ENCODE measurements at places on chromosomes 2 and 18.

- no peak for DNase-seq
These were observed 48.1 kb downstream of the PARD6G start for GRCh38 chr18:80198994-80199748.

DNA sequence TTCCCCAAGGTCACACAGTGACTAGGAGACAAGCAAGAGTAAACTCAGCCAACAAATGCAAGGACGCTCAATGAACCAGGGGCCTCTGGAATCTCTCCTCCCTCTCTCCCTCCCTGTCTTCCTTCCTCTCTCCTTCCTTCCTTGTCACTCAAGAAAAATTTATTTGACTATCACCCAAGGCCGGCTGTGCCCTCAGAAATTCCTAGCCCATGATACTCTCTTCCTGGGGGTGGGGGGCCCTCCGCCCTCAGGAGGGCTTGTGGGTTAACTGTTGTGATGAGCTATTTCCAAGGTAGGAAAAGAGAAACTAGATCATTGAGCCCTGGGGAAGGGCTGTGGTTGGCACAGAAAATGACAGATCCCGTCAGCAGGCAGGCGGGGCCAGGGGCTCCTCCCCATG, 21.7 kb downstream of the INHBB start:
- DNase-seq: no peak

DNA sequence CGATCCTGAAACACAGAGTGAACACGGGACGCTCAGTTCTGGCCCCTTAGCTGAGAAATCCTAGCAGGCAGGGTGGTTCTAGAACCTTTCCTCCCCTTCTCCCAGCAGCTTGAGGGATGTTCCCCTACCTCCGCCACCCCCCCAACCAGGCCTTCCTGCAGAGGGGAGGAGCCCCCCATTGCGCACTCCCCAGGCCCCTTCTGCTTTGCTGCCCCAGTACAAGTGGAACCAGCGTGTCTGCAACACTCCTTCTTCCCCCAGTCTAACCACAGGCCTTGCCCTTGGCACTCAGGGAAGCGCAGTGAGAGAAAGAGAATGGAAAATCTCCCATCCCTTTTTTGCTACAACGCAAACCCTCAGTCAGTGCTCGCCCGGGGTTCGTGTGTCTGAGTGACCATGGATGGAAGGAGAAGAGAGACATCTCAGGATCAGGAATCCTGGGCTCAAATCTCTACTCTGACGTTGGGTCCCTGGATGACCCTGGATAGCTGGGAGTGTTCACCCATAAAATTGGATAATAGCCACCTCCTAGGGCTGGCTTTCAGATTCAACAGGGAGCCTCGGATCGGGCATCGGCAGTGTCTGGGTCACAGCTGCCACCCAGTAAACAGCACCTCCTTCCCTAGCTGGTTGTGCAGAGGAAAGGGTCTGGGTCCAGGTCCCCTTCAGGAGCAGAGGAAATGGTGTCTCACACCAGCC, 3.7 kb downstream of the NPPC start:
- DNase-seq: no peak

DNA sequence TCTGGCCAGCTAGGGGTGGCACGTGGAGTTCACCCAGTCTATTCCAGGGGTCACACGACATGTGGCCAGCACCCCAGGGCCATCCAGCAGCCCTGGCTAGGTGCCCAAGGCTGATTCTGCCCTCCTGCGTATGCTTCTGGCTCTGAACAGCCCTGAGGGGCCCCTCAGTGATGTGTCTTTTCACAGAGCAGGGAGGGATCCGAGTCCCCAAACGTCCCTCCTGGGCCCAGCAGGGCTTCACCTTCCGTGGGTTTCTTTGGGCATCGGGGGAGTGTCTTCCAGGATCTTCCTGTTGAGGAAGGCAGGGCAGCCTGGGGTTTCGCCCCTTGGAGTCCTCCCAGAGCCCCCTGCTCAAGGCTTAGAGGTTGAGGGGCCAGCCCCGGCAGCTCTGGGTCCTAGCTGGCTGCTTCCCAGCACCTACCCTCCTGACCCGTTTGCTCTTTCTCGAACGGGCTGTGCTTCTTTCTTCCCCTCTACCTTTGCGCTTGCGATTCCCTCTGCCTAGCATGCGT, 165.9 kb downstream of the DYSF start:
- no peak for DNase-seq

- no peak for DNase-seq
These were observed 95.0 kb downstream of the PID1 start for GRCh38 chr2:229176136-229176535.

DNA sequence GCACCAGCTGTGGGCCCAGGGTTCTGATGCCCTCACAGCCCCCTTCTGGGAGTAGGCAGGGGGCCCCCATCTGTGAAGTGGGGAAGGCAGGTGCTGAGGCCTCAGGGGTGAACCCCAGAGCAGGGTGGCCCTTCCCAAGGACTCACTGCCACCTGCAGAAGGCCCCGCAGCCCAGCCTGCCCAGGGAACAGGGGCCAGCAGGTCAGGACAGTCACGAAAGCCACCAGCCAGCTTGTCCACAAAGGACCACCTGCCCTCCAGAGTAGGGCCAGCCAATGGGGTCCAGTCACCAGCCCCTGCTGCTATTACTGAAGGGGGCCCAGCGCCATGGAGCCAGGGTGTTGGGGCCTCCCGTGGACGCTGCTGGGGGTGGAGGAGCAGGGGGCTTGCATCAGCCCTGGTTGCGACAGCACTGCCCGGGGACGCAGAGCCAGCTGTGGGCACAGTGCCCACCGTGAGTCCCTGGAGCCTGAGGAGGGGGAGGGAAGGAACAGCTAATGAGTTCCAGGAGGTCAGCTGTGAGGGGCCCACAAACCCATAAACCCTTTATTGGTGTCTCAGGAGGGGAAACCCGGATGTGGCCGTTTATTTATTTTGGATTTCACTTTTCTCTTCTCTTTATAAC, 11.5 kb upstream of the SNED1 start:
- peak; percentile 28 for DNase-seq

DNA sequence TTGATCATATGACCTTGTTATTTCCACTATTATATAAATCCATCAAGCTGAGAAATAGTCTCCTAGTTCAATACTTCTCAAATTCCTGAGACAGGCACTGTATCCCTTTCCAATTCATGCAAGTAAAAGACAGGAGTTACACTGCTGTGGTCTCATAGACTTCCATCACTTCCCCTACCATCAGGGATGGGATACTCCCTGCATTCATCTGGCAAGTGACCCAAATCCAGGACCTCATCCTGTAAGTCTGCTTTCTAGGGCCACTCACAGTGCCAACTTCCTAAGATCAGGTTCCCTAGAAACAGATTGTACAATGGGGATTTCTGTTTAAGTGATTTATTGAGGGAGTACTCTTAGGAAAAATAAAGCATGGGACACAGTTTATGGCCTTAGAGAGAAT, 424.0 kb upstream of the CDH7 start:
- no peak for DNase-seq

DNA sequence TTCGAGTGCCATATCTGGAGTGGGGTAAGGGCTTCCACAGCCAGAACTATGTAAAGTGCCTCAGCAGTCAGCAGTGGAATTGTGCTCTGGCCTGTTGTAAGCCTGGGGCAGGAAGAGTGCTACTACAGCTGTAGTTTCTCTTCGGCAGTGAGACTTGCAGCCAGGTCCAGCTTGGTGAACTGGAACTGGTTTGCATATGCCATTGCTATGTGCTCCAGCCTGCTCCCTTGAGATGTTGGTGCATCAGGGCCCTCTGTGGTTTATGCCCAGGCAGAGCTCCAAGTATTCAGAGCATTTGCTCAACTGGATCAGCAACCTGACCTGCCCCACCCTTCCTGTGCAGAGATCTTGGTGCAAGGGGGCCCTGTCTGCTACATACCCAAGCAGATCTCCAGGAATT, 47.8 kb downstream of the ZNF804A start:
- DNase-seq: no peak

All from transverse colon (tissue), 4 donors.